Fibroblast of skin of back (primary cell): ENCODE measurements at places on chromosomes 16 and 17.

DNA sequence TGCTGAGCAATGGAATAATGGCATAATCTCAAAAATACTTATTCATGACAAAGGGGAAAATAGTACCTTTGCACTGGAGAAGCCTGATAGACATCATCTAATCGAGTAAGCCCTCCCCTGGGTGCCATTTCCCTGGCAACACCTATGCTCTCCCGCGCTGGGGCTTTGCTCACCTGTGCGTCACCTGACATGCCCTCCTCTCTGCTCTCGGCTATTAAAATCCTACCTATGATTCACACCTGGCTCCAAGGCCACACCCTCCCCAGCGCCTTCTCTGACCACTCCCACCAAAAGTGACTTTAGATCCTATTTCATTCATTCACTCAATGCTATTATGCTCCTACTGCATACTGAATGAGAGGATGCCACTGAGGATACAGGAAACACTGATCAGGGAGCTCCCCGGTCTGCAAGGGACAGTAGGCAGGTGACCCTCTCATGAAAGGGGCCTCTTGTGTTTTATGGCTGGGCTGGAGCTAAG, 83.9 kb downstream of the NT5M start:
- no peak for DNase-seq

GRCh38 chr17:61645920-61646319, 54.9 kb upstream of the NACA2 start:
- DNase-seq: peak; percentile 57

DNA sequence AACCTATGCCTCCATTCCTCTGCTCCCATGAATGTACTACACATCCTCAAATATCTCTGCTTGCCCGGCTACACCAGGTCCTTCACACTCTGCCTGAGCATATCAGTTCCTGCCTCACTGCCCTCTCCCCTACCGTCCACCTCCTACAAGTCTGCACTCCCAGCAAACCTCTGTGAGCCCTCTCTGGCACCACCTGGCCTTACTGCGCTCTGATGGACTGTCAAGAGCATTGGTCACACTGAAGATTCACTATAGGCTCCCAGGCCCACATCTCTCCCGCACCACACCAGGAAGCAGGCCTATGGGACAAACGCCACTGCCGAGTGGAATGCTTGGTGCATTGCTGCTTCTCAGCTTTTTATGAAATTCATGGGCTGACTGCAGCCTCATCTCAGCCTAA, 8.9 kb downstream of the GINS2 start:
- no peak for DNase-seq

- DNase-seq: no peak
Measured at GRCh38 chr17:68849673-68850610, 105.2 kb downstream of the ABCA8 start.

DNA sequence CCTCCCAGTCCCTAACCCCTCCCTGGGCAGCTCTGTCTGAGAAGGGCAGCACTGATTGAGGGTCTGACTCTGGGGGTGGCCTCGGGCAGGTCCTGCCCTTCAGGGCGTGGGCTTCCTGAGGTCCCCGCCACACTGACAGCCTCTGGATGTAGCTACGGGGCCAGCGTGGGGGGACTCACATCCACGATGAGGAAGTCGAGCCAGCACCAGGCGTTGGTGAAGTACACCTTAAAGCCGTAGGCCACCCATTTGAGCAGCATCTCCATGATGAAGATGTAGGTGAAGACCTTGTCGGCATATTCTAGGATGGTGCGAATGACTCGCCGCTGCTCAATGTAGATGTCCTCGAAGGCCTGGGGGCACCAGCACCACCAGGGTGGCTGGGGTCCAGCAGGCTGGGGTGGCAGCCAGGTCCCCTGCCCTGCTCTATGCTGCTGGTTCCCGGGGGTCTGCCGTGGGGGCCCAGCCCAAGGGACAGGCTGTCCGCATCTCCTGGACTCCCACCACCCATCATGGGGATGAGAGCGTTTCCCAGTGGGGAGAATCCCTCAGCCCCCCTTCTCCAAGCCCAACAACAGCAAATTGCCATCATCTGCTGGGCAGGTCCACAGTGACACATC, 15.7 kb upstream of the CD79B start:
- no peak for DNase-seq

- DNase-seq: peak; percentile 16
Measured at GRCh38 chr16:79639576-79640311, 39.2 kb upstream of the MAF start.

DNA sequence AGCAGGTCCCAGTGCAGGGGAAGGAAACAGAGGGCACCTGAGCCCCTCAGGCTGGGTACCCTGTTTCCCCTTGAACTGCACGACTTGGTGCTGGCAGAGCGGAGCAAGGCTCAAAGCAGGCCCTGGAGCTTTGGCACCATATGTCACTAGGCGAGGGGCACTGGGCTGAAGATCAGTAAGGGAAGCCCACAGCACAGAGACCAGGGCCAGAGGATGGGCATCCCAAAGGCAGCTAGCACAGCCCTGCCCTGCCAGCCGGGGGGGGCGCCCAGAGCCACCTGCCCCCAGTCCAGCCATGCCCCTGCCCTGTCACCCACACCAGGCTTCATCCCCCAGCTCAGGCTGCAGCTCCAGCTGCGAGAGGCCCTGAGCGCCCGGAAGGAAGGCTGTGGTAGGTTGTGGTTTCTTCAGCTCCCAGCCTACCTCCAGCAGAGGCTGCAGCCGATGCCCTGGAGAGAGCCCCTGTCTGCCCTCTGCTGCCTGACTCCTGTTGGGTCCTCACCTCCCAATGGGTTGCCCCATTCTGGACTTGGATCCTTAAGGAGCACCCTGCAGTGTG, 10.9 kb downstream of the NHERF1 start:
- no peak for DNase-seq

DNA sequence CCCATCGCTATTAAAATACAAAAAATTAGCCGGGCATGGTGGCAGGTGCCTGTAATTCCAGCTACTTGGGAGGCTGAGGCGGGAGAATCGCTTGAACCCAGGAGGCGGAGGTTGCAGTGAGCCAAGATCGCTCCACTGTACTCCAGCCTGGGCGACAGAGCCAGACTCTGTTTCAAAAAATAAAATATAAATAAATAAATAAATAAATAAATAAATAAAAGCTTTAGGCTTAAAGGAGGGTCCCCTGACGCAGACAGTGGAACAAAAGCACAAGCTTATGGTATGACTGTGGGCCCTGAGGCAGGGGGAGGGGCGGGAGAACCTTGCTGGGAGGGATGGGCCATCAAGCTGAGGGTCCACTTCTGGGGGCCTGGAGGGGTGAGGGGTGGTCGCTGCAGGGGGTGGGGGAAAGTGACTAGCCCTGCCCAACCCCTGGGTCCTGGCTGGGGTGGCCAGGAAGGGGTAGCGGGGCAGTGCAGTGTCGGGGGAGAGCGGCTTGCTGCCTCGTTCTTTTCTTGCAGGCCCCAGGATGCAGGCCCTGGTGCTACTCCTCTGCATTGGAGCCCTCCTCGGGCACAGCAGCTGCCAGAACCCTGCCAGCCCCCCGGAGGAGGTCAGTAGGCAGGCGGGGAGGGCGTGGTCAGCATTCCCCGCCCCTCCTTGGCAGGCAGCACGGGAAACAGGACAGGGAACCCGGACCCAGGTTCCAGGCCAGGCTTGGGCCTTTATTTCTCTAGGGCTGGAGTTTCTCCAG, 4.7 kb downstream of the SERPINF1 start:
- DNase-seq: no peak

- DNase-seq: no peak
Measured at GRCh38 chr16:49848530-49848929, 7.4 kb downstream of the ZNF423 start.

- no peak for DNase-seq
Measured at GRCh38 chr17:77968788-77969187, 10.3 kb downstream of the TNRC6C start.

DNA sequence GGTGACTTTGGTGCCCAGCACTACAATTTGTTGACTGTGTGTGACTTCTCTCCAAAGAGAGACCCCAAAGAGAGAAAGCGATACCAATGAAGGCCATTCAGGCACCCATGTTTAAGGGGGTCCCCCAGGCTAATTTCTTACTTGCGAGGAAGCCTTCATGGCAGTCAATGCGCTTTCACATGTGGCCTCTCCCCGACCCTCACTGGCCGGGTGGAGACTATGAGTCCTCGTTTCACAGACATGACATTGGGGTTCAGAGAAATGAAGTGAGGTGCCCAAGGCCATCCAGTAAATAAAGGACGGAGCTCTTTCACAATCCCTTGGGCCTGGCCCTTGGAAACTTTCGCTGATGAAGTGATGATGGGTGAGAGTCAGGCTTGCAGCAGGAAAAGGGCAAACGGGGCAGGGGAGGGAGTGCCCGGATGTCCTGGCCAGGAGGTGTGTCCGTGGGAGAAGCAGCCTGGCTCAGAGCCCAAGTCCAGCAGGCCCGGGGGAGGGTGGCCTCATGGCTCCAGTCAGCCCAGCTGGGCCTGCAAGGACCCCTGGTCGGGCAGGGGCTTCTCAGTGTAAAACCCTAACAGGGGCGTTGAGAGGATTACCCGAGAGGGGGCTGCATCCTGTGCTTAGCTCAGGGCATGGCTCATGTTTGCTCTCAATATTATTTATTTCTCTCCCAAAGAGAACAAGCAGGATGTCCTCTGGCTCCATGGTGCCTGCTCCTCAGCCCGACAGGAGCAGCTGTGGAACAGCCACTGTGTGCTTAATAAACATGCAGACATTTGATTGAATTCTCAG, 14.7 kb downstream of the TBX2 start:
- no peak for DNase-seq

DNA sequence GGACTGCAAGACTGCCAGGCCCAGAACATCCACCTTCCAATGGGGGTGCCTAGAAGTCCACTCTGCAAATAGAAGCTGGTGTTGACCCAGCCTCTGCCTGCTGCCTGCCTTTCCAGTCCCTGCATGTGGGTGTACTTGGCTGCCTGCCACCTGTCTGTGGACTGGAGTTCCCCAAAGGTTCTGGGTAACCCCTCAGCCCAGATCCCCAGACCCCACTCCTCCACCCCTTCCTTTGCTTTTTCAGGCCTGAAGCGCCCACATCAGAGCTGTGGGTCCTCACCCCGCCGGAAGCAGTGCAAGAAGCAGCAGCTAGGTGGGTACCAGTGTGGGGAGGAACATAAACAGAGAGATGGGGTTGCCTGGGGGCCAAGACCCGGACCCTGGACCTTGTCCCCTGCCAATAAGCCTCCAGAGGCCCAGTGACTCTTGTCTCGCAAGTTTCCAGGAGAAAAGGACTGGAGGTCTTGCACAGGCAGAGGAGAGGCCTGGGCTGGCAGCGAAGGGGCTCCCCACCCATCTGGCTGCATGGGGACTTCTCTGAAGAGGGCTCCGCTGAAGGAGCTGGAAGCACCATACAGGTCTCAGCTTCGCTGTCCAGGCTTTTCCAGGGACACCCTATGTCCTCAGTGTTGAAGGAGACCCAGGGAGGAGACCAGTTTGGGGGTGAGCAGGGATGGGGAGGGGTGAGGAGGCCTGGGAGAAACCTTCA, 34.3 kb downstream of the NLRC5 start:
- DNase-seq: no peak
